Ascending aorta (tissue), 2 donors: ENCODE measurements at places on chromosomes 1 and 21.

DNA sequence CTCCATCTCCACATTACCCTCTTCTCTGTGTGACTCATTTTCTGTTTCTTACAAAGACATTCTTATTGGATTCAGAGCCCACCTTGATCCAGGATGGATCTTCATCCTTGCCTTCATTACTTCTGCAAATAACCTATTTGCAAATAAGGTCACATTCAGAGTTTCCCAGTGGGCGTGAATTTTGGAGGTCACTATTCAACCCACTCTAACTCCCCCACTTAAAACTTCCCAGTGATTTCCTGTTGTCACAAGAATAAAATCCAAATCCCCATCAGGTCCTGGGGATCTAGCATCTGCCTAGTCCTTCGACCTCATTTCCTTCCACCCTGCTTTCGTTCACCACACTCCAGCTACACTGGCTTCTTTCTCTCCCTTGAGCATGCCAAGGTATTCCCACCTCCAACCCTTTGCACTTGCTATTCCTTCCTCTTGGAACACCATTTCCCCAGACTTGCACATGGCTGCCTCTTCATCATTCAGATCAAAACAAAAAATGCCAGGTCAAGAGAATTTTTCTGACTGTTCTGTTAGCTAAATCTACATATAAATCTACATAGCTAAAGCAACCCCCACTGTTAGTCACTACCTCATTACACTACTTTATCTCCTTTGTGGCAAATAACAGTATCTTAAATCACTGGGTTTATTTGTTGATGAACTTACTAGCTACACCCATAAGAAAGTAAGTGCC lies 187.2 kb downstream of the TOMM20 start:
- no peak for DNase-seq

DNA sequence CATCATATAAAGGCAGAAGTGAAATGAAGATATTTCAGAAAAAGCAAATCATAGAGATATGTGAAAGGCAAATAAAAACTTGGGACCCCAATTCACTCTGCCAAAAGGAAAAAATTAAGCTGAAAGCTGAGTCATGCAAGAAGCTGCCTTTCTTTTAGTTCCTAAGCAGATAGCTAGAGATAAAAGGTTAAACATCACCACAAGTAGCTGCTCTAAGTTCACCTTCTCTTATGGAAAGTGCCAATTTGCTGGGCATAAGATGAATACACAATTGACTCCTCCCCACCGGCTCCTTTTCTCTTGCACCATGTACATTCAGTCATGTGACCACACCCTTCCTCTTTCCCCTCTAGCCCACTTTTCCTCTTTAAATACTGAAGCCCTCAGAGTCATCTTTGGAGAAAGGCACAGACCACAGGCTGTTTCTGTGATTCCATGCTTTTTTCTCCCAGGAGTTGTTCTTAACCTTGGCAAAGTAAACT lies 5.4 kb upstream of the SUMO3 start:
- DNase-seq, result no peak

DNA sequence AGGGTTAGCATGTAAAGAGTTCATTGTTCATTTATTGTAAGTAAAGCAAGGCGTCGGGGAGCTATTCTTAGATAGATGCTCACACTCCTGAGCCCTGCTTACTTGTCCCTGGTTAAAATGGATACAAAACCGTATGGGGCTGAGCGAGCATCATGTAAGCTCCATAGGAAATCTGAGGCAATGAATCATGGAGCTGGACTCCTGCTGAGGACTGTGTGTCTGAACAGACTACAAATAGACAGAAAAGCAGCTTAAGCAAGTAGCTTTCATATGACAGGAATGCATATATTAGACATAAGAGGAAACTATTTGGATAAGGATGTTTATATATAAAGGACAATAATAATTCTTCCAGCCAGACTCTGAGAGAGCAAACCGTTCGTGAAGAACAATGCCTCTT lies 604.9 kb upstream of the PTBP2 start:
- no peak for DNase-seq

DNA sequence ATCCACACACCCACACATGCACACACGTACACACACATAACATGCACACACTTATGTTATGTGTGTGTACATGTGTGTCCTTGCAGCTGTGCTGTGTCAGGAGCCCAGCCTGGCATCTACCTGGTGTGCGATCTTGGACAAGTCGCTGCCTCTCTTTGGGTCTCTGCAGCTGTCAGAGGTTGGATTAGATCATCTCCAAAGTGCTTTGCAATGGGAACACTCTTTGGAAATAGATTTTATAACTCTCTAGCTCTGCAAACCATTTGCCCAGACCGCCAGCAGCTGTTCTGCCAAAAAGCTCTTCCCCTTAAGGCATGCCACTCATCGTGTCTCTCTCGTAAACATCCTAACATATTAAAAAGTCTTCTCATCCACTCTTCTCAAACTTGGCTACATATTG lies 4.7 kb downstream of the PKP1 start:
- no peak for DNase-seq

- DNase-seq, result no peak
Measured at GRCh38 chr1:195617106-195617505, 991.1 kb downstream of the KCNT2 start.

DNA sequence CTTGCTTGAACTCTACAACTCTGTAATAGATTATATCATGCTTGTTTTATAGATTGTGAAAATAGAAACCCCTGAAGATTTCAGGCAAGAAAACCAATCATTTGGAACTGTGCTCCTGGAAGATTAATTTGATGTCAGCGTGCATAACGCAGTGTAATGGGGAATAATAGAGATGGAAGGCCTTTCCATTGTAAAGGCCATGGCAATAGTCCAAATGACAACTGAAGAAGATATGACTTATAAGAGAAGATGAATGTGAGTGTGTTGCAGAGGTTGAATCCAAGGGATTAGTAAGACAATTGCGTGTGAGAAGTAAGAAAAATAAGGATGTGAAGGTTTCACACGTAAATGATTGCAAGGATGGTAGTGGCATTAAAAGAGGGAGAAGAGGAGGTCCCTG lies 285.0 kb downstream of the DUSP10 start:
- DNase-seq, result no peak

DNA sequence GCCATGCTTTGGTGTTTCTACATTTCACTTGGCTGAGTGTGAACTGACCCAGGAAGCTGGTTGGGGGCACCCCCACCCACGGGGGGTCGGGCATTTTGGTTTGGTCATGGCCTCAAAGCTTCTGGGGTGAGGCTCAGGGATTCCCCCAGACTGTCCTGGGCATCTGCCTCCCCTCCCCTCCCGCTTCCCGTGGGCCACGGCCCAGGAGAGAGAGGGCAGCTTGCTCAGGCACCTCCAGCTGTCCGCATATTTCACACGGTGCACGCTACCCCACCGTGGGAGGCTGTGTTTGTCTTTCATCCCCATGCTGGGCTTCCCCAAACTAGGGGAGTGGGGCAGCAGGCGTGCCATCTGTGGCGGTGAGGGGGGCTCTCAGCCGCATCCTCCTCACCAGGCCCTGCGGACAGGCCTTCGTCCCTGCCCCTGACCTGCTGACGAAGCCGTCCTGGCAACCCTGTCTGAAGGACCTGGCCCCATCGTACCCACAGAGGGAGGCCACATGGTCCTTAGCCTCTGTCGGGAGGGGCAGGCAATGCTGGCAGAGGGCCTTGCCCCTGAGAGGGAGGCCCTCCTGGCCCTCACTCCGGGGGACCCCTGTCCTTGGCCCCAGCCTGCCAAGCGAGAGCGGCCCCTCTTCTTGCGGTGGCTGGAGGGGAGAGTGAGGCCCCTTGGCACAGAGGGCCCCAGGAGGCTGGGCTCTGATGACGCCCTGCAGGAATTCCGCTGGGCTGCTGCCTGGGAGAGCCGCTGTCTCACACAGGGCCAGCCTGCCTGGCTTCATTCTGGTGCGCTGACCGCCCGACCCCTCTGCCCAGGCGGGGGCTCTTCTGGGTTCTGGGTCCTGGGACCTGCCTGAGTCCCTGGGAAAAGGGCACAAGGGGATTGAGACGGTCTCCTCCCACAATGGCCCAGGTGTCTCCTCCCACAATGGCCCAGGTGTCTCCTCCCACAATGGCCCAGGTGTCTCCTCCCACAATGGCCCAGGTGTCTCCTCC lies 22.1 kb downstream of the TP73 start:
- no peak for DNase-seq
